ENCODE measurements at places on chromosomes 6 and 20.

GRCh38 chr6:55445648-55446204 is 118.5 kb downstream of the GFRAL start:
- no peak for DNase-seq

DNA sequence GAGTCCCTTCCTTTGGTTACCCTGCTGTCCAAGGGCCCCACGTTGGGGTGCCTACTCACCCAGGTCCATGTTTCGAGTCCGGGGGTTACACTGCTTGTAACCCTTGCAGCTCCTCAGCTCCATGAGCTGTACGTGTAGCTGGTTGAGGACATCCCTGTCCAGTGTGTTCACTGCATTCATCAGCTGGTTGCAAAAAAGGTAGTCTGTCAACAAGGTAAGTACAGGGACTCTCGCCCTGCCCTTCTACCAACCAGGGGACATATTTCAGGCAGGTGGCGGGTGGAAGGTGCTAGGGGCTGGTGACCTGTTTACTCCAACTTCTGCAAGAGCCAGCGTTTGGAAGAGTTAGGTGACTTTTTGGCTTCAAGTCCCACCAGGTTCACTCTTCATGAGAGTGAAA is 123.6 kb downstream of the SULF2 start:
- DNase-seq: no peak

GRCh38 chr20:45041464-45042337 is 59.2 kb downstream of the KCNS1 start:
- no peak for DNase-seq

- peak; percentile 22 for DNase-seq
Measured at GRCh38 chr6:133951881-133952814, 876 bp upstream of the TBPL1 start.

DNA sequence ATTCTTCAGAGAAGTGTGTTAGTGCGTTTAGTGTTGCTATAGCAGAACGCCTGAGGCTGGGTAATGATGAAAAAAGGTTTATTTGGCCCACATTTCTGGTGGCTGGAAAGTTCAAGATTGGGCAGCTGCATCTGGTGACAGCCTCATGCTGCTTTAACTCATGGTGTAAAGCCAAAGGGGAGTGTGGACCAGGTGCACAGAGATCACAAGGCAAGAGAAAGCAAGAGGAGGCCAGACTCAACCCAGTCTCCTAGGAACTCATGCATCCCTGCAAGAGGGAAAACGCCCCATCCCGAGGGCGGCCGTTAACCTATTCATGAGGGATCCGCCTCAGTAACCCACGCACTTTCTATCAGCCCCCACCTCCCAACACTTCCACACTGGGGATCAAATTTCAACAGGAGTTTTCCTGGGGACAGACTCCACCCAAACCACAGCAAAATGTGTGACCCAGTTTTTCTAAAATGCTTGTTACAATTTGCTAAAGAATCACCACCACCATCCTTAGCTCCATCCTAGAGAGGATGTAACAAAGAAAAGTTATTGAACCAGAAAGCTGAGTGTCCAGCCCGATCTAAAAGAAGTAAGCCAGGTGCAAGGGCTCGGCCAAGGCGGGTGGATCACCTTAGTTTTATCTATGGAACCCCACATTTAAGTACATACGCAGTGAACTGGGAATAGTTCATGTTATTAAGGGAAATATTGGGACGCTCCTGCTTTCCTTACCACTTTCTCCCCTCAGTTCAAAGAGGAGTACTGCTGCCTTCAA is 164.8 kb downstream of the QKI start:
- DNase-seq: no peak

GRCh38 chr6:1599469-1599868 is 10.2 kb upstream of the FOXC1 start:
- no peak for DNase-seq

GRCh38 chr6:138546733-138547185 is 47.5 kb upstream of the NHSL1 start:
- peak; percentile 29 for DNase-seq

DNA sequence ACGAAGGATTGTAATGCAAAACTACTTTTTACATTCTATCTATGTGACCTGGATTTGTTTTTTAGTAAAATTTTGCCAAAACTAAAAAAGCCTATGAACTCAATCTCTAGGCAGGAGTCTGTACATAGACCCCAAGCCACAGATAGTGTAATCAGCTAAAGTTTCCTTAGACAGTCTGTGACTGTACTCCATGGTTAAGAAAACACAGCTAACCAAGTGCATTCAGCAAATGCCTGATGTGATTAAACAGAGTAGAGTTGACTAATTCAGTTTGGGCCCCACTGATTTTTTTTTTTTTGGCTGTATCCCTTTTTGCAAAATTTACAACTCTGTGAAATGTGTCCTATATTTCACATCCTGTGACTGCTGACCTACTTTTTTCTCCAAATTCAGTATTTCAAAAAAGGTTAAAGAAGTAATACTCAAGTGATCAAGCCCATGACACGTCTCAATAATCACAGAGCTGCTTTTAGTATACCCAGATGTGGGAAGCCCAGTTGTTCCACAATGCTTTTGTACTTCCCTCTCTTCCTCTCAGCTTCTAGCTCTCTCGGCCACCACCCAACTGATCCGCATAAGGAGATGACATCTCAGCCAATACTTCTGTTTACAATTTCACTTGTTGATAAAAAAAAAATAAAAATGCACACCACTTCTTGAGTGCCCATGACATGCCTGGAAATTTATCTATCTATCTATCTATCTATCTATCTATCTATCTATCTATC is 108.8 kb upstream of the TBX18 start:
- no peak for DNase-seq

DNA sequence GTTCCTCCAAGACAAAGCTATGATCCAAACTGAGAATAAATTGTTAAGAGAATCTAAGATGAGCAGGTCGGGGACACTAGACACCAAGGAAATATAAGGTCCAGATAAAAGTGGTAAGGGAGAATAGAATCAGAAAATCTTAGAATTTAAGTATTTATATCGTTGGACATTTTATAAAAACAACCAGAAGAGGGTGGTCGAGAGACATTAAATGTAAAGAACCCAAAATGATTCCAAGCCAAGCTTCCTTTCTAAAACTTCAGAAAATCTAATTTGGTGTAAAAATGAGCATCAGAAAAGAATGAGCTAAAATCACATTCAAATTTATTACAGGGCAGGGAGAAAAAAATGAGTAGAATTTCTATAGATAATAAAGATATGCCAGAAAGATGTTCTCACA is 97.8 kb upstream of the OGFRL1 start:
- no peak for DNase-seq

DNA sequence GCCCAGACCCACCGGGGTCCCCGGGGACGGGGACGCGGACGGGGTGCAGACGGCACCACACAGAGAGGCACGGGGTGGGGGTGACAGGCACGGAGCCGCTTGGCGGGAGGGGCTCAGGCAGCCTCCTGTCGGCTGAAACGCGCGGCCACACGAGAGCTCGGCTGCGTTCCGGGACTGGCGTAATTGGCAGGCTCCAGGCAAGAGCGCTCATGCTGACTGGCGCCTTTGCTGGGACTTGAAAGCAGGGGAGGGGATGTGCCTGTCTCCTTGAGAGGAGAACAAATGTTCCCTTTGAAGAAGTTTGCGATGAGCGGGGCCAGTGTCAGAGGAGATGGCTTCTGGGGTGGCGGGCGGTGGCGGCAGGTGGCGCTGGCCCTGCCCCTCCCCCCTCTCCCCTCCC is 25.8 kb downstream of the BHLHE23 start:
- peak; percentile 14 for DNase-seq

DNA sequence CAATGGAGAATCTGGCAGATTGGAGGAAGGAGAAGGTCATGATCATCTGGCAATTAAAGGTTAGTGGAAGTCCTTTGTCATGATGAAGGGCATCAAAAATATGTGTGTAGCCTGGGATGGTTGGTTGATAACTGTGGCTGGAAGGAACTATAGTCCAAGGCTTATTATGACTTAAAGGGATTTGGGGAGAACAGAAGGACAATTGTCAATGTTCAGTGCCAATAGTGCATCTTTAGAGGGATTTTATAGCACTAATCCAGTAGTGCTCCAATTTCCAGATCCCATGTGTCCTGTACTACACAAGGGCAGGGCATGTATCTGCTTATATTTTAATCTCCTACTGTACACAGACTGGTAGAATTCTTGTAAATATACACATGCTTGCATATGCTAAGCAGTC is 5.0 kb upstream of the ZBTB24 start:
- DNase-seq: no peak

- DNase-seq: peak; percentile 10
Measured at GRCh38 chr6:11824986-11825385, 46.4 kb upstream of the ADTRP start.

GRCh38 chr6:41050536-41050935 is 2.5 kb upstream of the APOBEC2 start:
- no peak for DNase-seq

GRCh38 chr6:152301021-152301764 is 336.0 kb downstream of the SYNE1 start:
- DNase-seq: no peak

DNA sequence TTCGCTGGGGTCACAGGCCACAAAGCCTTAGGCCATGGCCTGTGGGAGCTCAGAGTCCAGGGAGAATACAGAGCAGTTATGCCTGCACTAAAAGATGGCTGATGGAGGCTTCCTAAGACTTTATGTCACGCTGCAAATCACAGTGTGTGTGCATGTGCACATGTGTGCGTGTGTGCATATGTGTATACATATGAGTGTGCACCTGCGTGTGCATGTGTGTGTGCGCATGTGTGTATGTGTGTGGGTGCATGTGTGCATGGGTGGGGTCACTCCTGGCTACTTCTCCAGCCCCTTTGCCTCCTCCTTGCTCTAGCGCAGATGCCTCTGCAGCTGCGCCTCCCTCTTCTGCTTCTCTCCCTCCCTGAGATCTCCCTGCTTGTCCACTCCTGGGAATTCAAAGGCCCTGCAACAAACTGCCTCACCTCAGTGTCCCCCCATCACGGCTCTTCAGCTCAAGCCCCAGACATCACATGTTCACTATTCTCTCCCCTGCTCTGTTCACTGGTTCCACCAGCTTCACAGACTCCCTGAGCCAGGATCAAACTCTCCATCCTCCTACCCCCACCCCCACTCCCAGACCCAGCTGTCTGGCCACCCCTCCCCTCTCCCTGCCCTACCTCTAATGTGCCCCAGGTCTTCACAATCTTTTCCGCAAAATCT is 84.4 kb upstream of the NNAT start:
- DNase-seq: no peak

- no peak for DNase-seq
Measured at GRCh38 chr20:44572551-44573500, 9.6 kb upstream of the PKIG start.

DNA sequence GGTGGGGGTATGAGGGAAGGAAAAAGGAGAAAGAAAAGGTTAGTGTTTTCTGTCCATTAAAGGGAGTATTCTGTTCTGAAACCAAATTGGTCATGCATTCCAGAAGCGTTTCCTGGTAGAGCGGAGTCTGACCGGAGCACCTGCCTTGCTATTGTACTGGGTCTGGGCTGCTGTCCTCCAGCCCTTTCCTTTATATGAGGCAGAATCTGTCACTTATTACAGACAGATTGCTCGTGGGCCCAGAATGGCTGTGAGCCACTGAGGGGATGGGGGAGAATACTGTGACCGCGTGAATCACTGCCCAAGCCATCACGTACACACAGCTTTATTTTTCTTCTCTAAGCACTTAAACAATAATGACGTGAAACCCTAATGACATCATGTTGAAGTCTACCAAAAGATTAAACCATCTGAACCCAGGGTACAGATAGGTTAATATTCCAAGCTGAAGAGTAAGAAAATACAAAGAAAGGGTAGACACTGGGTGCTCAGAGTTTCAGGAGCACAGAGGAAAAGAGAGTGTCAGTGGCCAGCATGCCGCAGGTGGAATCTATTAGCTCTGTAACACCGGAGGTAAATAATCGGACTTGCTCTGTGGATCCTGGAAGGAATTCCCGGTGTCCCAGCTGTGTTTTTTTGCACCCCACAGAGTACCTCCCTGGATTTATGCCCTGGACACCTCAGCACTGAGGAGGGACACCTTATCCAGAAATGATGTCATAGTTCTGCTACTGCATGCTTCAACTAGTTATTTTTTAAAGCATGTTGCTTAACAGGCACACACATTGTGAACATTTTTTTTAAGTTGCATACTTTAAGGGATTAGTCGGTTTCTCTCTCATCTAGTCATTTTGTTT is 573.3 kb downstream of the PKHD1 start:
- DNase-seq: no peak

DNA sequence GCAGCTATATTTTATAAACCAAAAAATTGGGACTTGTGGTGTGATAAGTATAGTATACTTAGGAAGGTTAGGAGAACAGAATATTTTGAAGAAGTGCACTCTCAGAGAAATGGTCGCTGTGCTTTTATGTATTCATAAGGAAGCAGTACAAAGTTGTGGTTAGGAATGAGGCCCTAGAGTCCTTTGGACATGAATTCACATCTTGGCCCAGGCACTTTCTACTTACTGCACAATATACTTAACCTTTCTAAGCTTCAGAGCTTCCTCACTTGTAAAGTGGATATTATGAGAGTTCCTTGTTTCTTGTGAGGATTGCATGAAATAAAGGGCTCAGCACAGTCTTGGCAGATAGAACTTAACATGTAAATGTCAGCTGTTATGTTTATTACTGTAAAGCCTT is 21.0 kb upstream of the SERINC3 start:
- no peak for DNase-seq

DNA sequence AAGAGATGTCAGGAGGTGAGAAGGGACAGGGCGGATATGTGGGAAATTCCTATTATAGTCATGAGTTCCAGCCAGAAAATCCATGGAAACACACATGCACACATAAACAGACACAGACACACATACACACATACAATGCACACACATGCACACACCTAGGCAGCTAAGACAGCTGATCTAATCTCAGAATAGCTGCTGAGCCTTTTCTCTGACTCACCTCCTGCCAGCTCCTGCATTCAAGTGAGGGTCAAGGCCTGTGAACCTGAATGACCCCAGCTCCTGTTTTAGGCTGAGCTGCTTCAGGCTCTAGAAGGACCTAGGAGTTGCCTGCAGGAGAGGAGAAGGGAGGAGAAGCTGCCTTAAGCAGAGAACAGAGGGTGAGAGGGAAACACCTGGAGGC is 21.6 kb upstream of the RAET1L start:
- DNase-seq: no peak

DNA sequence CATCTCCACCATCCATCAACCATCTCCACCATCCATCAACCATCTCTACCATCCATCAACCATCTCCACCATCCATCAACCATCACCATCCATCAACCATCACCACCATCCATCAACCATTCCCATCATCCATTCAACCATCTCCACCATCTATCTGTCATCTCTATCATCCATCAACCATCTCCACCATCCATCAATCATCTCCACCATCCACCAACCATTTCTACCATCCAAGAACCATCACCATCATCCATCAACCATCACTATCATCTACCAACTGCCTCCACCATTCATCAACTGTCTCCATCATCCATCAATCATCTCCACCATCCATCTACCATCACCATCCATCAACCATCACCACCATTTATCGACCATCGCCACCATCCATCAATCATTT is 78.8 kb upstream of the CDH4 start:
- DNase-seq: no peak

- DNase-seq: no peak
Measured at GRCh38 chr6:152605941-152606340, 31.2 kb downstream of the SYNE1 start.
